ENCODE measurements at places on chromosomes 1 and 21.

DNA sequence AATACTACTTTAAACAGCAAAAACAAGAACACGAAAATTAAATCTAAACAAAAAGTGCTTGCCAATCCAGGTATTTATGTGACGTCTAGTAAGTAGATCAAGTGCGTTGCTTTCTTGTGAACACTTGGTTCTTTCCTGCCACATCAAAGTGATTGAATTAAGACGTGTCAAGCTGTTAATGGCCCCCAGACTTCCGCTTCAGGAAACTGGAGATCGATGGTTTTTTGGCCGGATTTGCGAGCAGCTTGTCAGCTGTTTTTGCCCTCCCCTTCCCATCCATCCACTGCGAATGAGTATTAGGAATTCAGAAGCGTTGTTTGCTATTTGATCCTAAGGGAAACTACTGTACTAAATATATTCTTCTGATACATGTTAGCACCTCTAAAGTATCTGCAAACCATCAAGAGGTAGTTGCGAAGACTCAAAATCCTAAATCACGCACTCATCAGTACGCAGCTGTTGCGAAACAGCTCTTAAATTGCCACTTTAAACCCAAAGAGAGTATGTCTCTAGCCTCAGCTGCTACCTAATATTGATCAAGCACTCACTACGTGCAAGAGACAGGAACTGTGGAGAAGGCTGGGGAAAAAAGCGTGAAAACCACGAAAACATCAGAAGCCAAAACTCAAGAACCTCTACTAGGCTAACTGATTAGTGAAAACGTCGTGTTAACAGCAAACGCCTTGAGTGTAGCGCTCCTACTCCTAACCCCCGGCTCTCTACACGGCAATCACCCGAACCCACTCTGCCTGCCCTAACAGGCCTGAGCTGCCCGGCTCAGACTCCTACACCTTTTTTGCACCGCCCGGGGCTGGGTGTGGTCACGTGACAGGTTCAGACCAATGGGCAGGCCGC, 473 bp upstream of the BRDT start:
- no peak for DNase-seq

DNA sequence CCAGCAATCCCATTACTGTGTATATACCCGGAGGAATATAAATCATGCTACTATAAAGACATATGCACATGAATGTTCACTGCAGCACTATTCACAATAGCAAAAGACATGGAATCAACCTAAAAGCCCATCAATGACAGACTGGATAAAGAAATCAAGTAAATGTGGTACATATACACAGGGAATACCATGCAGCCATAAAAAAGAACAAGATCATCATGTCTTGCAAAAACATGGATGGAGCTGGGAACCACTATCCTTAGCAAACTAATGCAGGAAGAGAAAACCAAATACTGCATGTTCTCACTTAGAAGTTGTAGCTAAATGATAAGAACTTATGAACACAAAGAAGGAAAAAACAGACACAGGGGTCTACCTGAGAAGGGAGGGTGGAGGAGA, 6.4 kb upstream of the ANGPTL3 start:
- DNase-seq: no peak

DNA sequence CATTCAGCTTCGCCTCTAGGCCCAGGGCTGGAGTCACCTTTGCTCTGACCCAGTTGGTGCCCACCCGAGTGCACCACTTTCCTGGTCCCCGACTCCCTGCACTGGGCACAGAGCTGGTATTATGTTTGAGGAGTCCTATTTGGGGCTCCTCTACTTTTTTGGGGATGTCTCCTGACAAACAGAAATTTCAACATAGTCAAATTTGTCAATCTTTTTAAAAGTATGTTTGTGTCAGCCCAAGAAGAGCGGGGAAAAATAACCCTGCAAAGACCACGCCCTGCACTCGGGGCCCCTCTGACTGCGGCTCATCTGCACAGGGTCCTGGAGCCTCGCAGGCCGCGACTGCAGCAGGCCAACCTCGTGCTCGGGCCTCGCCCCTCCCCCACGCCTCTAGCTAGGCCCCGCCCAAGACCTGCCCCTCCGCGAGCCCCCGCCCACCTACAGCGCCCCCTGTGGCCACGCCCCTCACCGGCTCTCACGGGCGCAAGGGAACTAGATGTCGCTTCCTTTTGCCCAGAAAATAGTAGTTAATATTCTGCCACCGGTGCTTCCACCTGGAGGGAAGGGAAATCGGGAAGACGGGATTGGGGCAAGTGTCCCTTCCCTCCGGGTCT, 11.4 kb downstream of the FAM229A start:
- peak; percentile 87 for DNase-seq

GRCh38 chr1:204092632-204093420, 19.9 kb downstream of the SOX13 start:
- no peak for DNase-seq

DNA sequence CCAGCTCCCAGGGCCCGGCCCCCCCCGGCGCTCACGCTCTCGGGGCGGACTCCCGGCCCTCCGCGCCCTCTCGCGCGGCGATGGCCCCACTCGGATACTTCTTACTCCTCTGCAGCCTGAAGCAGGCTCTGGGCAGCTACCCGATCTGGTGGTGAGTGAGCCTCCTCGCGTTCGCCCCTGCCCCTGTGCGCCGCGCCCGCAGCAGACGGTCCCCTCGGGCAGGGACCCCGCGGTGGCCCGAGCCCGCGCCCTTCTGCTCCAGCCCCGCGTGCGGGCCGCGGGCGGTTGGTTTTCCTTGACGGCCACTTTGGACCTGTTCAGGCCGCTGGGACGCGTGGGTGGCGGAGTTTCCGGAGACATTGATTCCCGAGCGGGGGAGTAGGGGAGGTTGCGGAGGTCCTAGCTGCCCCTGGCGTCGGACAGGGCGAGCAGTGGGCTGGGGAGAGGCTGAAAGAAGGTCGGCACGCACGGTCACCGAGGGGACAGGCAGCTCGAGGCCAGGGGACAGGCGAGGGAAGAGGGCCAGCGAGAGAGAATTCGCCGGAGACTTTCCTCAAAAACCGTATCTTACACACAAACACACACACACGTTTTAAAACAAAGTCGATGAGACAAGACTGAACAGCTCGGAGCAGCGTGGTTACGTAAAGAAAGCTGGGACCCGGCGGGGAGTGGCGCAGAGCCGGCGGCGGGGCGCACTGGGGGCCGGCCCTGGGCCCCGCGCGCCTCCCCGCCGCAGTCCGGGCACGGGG, 427 bp downstream of the WNT3A start:
- peak; percentile 20 for DNase-seq

- DNase-seq: no peak
Measured at GRCh38 chr1:31753707-31754349, 10.3 kb downstream of the ADGRB2 start.

DNA sequence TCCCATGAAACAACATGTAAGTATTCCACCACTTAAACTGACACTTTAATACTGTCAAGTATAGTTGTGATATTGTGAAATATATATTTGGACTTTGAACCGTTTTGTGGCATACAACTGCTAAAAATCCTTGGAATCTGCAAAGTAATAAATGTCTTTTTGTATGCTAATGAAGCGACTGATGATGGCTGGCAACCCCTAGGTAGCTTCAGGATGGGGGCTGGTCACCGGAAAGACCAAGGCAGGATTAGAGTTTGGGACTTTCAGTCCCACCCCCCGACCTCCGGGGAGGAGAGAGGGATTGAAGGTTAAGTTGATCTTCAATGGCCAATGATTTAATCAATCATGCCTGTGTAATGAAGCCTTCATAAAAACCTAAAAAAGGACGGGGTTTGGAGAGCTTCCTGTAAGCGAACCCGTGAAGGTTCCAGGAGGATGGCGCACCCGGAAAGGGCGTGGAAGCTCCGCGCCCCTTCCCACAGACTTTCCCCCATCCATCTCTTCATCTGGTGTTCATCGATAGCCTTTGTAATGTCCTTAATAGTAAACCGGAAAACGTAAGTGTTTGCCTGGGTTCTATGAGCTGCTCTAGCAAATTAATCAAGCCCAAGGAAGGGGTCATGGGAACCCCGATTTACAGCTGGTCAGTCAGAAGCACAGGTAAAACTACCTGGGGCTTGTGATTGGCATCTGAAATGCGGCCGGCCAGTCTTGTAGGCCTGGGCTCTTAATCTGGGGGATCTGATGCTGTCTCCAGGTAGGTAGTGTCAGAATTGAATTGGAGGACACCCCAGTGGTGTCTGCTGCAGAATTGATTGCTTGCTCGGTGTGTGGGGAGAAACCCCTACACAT, 1.8 kb upstream of the ZNF281 start:
- DNase-seq: no peak

DNA sequence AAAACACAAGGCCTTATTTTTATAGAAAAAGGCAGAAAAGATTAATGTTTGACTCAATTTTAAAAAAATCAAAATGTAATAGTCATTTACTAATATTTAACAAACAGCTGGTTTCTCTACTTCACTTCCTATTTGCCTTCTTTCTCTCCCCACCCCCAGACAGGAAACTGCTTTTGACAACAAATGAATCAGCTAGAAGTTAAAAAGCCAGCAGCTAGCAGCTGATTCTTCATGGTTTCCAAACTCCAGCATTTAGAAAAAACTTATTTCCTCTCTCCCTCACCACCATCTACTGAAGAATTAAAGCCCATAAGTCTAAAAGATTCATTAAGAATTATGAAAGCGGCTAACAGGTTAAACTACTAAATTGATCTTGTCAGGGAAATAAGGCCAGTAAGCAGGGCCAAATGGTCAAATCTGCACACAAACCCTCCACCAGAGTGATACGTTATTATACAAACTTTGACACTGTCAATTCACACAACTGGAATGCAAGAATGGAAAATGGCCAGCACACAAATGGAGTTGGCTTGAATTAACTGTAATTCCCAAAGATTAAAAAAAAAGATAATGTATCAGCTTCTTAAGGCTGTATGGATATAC, 4.0 kb downstream of the WDR26 start:
- DNase-seq: peak; percentile 63

- DNase-seq: no peak
Measured at GRCh38 chr1:39434797-39435395, 56.5 kb upstream of the BMP8A start.

GRCh38 chr1:173270243-173270642, 63.1 kb upstream of the TNFSF4 start:
- no peak for DNase-seq

- DNase-seq: no peak
Measured at GRCh38 chr1:197358959-197359358, 90.9 kb downstream of the CRB1 start.

- no peak for DNase-seq
Measured at GRCh38 chr1:65395887-65396612, 24.4 kb upstream of the LEPR start.

DNA sequence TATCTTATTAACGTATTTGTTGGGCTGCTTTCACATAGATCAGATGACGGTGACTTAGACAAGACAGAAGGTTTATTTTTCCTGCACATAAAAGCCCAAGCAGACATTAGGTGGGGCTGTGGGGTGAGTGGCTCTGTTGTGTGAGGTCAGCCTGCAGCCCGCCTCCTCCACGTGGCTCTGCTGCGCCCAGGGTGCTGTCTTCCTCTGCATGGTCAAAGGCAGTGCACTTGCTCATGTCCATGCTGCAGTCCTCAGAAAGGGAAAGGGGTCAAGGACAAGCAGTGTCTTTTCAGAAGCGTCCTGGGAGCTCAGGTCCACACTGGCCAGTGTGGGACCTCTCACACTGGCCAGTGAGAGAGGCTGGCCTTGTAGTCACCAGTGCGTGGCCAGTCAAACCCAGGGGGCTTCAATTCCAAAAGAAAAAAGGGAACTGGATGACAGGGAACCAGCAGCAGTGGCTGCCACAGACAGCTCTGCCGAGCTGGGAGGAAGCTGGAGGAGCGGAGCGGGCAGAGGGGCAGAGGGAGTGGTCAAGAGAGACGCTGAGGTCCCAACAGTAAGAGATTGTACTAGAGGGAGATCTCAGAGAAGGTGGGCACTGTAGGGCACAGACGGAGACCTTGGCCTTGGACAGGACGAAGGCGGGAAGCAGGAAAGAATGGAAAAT, 35.9 kb upstream of the SLC45A1 start:
- DNase-seq: no peak

GRCh38 chr1:198179556-198179981, 22.8 kb downstream of the NEK7 start:
- DNase-seq: no peak

DNA sequence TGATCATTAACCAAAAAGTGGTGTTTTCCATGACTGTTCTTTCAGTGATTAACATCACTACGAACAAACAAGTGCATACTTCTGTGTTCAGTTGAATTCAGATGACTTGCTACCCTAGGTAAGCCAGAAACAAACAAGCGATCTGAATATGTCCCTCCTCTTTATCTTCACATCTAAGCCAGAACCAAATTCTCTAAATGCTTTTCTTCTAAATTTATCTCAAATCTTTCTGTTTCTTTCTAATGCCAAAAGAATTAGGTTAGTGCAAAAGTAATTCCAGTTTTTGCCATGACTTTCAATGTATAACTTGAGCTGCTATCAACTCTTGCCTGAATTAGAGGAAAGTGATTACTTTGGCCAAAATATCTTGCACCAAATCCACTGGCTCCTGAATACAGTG, 481.2 kb downstream of the COL11A1 start:
- no peak for DNase-seq

GRCh38 chr1:153635872-153636271, 2.0 kb downstream of the CHTOP start:
- no peak for DNase-seq

- no peak for DNase-seq
Measured at GRCh38 chr1:7842517-7842916, 10.3 kb downstream of the UTS2 start.
